ENCODE measurements at places on chromosomes 13 and 19. TPM values are rescaled to one million over a fixed set of nuclear protein-coding genes. Genes with fewer than 3 reads are reported as not detected.
A peak's percentile ranks its signal among the peaks of the same experiment; 100 is the strongest.

Gene NDUFA7
- total RNA-seq = 59.6 TPM

Gene FEM1A
- 11.2 TPM for total RNA-seq

Gene GIPC3
- 0.64 TPM for total RNA-seq

Gene TNFSF11
- 0.49 TPM for total RNA-seq

Gene ZNF99
- total RNA-seq = not detected

Gene GAS6
- total RNA-seq = 125 TPM

Gene PINLYP
- 0.95 TPM for total RNA-seq

Gene TTYH1
- total RNA-seq = not detected

DNA sequence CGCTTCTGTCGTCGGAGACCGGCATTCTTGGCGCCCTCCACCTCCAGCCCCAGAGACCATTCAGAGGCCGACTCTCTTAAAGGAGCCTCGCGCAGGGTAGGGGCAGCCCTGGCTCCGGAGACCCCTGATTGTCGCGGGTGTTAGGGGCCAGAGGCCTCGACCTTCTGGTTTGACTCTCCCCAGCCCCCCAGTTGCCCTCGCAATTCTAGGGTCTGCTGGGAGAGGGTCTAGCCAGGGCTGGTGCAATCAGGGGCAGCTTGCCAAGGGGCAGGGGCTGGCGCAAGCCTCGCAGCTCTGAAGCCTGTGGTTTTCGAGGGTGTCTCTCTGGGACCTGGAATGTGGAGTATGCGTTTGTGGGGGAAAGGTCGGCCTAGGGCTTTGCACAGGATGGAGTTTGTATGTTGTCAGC lies 1.6 kb upstream of the SLC7A10 start:
- DNase-seq = no peak

- no peak for DNase-seq
These were observed 14.2 kb downstream of the HAS1 start for GRCh38 chr19:51709575-51709974.

DNA sequence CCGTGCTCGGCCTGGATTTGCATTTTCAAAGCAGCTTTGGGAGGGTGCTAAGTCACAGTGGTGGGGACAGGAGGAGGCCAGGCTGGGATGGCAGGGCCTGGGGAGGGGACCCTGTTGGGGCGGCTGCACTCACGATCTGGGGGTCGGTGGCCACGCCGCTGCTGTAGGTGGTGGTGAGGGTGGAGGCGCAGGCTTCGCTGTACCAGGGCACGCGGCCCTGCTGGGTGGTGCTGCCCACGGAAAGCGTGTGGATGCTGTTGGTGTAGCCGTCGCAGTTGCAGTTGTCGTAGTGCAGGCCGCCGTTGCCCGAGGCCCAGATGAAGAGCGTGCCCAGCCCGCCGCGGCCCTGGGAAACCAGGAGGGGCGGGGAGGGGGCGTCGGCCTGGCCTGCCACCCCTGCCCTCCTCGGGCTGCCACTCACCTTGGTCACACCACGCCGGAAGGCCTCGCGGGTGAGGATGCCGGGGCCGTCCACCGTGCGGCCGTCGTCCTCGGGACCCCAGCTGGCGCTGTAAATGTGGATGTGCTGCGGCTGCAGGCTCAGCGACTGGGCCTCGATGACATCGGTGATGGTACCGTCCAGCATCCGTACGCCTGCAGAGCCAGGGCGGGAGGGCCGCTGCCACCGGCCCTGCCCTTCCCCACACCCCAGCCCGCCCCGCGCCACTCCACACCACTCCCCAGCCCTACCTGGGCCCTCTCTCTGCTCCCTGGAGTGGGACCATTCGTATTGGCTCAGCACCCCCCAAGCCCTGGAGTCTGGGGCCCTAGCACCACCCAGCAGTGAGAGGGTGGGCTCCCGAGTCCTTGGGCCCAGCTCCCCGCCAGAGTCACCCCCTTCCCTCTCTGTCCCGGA lies 3.2 kb downstream of the PCSK4 start:
- no peak for DNase-seq

DNA sequence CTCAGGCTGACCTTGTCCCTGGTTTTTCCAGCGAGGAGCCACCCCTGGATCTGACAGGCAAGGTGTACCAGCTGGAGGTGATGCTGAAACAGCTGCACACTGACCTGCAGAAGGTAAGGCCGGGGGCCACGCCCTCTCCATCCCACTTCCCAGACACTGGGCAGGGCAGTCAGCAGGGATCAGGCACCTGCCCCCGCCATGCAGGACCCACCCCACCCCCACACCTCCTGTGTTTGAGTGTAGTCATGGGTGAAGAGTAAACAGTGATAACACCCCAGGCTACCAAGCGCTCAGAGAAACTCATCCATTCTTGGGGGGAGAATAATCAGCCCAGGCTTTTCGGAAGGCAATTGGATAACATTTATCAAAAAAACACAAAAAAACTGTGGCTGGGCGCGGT lies 19.9 kb downstream of the DPF1 start:
- DNase-seq = no peak

GRCh38 chr13:110289661-110290060 lies 17.3 kb downstream of the COL4A1 start:
- DNase-seq = no peak

DNA sequence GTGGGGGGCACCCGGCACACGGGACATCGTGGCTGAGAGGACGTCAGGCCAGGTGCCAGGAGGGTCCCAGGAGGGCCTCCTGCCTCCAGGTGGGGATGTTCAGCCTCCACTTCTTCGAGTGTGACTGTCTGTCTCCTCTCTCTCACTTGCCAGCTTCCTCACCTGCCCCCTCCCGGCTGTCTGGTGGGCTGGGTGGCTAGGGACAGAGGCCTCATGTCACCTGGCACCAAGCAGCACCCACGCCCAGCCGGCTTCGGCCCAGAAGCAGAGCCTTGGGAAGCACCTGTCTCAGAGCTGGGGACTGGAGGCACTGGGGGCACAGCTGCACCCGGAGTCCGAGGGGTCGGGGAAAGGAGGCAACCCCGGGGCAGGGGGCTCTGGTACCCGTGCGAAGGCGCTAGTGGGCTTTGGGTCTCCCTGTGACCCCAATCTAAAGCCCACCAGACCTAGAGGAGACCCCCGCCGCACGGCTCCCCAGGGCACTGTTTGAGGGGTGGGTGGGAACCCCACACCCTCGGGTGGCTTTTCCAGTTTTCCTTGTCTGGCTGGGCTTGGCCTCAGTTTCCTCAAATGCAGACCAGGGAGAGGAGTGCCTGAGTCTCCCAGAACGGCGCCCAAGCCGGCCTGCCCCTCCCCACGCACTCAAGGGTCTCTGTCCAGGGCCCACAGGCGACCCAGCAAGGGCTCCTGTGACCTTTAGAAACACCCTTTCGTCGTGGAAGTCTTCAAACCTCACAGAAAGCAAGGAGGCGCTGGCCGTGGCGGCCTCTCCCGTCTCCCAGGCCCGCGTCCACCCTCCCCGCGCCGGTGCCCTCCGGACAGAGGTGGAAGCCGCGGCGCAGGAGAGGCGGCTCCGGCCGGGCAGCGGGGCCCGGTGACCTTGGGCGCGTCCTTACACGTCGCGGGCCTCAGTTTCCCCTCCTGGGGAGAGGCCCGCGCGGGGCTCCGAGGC lies 664 bp upstream of the HCN2 start:
- no peak for DNase-seq

DNA sequence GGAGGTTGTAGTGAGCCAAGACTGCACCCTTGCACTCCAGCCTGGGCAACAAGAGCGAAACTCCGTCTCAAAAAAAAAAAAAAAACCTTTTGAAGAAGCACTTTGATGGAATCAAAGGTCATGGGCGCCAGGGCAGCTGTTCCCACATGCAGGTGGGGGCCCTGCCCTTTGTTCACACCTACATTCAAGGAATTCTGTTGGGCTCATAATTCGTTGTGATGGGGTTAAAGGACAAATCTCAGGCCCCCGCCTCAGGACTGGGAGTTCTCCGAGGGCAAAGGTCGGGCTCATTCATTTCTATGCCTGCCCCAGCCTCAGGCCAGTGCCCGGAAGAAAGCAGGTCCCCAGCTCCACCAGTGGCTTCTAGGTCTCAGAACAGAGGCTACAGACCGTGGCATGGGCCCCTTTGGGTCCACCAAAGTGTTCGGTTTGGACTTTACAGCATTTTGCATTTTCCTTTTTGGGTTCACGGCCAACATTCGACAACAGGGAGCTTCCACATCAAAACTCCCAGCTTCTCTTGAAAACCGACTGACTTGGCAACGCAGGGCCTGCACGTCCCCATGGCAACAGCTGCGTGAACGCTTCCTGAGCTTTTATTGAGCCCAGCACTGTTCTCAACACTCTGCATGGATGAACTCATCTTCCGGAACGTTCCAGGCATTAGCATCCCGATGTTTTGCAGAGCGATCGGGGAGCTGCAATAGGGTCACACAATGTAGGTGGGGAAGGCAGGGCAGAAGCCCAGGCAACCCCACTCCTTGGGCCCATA lies 10.1 kb upstream of the GTF2F1 start:
- peak; percentile 79 for DNase-seq

GRCh38 chr13:59368693-59369092 lies 795.0 kb downstream of the DIAPH3 start:
- no peak for DNase-seq

- no peak for DNase-seq
These were observed at the start of gene ATP4A for GRCh38 chr19:35563207-35563829. ATP4A (minus strand) TSS chr19:35563658; CDS start chr19:35563629, 29 bp downstream.

- DNase-seq = peak; percentile 71
These were observed 13.9 kb upstream of the CACNG6 start for GRCh38 chr19:53977429-53977990.

- DNase-seq = no peak
These were observed 34.4 kb upstream of the ZNF808 start for GRCh38 chr19:52492994-52493470.

DNA sequence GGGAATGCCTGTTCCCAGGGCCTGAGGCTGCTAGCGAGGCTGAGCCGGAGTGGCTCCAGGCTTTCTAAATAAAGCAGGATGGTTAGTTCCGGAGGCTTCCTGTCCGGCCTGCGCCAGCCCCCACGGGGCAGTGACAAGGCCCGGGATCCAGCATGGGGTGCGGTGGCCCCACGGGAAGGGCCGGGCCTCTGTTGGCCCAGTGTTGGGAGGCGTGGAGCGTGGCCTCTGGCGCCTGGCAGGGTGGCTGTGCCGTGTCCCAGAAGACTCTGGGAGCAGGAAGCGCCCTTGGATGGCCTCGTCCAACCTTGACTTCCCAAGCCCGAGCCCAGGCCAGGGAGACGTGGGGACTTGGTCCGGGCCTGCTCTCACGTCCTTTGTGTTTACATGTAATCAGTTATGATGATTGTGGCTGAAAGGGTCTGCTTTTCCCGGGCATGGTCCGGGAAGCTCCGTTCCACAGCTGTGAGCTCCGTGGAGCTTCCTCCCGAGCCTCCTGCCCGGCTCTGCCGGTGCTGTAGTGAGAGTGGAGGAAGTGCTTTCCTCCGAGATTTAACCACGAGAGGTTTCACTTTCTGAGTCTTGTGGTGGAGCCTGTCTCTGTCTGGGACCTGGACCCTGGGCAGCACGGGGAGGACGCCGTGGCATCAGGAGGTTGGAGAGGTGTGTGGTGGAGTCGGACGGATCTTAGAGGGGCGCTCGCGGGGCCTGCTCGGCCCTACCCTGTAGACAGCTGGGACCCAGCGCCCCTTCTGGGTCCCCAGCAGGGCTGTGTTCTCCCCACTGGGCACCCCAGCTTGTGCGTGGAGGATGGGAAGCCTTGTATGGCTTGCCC lies 4.6 kb downstream of the GNA11 start:
- no peak for DNase-seq

GRCh38 chr13:114059428-114059827 lies 73.0 kb downstream of the RASA3 start:
- no peak for DNase-seq

- DNase-seq = no peak
These were observed 4.0 kb downstream of the S1PR5 start for GRCh38 chr19:10513223-10513622.

DNA sequence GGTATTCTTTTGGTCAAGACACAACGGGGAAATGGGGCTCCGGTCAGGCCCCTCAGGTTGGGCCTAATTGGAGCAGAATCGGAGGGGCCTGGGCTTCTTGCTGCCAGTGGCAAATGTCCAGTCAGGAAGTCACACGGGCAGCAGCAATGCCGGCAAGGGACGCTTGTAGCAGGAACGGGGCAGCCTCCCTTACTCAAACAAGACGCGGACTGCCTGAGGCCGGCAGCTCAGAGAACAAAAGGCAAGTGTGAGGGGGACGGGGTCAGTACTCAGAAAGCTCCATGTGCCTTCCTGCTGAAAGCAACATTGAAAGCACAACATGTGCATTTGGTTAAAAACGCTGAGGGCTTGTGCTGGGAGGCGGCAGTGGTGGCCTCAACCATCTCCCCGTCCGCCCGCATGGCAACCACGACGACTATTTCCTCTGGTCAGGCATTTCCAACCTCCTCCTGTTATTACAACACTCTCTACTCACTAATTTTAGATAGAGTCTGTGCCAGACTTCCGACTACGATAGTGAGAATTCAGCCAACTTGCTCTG lies 20.5 kb upstream of the RASA3 start:
- no peak for DNase-seq

DNA sequence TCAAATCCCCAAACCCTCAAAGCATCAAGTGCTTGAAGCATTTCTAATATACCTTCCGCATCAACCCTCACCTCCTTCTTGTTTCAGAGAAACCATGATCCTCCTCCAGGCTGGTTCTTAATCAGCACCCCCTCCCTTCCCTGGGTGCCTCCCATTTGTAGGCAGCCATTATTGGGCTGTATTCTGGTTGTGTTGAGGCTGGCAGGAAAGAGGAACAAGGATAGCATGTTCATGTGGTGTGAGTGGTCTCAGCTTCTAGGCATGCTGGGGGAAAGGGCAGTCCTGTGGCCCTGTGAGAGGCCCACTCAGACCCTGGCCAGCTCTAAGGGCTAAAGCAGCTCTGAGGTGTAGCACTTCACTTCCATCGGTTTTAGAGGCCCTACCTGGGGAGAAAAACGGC lies 18.9 kb upstream of the TRIM13 start:
- DNase-seq = no peak

DNA sequence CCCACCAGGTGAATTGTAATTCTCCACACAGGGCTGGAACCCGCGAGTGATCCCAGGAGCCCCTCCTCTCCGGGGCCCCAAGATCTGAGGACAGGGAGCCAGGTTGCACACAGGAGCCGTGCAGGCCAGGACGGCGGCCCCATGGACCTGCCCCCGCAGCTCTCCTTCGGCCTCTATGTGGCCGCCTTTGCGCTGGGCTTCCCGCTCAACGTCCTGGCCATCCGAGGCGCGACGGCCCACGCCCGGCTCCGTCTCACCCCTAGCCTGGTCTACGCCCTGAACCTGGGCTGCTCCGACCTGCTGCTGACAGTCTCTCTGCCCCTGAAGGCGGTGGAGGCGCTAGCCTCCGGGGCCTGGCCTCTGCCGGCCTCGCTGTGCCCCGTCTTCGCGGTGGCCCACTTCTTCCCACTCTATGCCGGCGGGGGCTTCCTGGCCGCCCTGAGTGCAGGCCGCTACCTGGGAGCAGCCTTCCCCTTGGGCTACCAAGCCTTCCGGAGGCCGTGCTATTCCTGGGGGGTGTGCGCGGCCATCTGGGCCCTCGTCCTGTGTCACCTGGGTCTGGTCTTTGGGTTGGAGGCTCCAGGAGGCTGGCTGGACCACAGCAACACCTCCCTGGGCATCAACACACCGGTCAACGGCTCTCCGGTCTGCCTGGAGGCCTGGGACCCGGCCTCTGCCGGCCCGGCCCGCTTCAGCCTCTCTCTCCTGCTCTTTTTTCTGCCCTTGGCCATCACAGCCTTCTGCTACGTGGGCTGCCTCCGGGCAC lies 3.9 kb downstream of the FFAR1 start:
- no peak for DNase-seq

- DNase-seq = no peak
These were observed 516.8 kb downstream of the OLFM4 start for GRCh38 chr13:53545340-53545941.

- peak; percentile 12 for DNase-seq
These were observed 243.6 kb downstream of the NDFIP2 start for GRCh38 chr13:79724348-79725103.

GRCh38 chr13:29284726-29285125 lies 310.8 kb downstream of the SLC7A1 start:
- no peak for DNase-seq

GRCh38 chr13:108629181-108629752 lies at the start of gene MYO16:
MYO16 (plus strand) TSS chr13:108629611; CDS start chr13:108629845, 234 bp downstream.
- no peak for DNase-seq

All from left colon (tissue), 2 donors.